ENCODE measurements at places on chromosomes 6 and 20.

GRCh38 chr6:64146094-64146493 is 510.5 kb downstream of the PHF3 start:
- no peak for DNase-seq

- no peak for DNase-seq
Observed at GRCh38 chr20:9578594-9578993, 64.2 kb downstream of the LAMP5 start.

GRCh38 chr6:9439621-9440330 is 975.1 kb downstream of the TFAP2A start:
- no peak for DNase-seq

DNA sequence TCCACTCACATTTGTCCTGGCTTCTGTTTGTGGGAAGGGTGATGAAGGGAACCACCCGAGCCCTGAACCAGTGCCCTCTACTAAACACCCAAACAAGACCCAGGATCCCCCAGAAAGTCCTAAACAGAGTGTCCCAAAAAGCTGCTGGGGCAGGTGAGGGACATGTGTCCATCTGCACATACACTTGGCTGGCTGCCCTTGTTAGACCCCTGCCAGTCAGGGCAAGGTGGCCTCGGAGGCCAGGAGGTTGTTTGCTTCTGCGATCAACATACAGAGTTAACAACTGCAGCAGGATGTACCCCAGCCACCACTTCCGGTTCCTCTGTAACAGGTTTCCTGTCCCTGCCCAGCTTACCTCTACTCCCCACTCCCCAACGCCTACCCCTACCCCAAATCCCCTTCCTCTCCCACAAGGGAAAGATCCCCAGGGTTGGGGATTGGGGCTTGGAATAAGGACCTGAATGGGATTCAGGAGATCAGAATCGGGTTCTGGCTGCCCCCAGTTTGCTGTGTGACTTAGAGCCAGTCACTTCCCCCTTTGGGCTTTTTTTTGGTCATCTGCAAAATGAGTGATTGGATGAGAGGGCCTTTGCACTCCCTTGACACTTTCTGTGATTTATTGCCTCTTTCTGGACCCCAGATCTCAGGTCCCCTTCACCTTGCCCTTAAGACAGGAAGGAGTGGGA is 13.9 kb downstream of the DEF6 start:
- no peak for DNase-seq

DNA sequence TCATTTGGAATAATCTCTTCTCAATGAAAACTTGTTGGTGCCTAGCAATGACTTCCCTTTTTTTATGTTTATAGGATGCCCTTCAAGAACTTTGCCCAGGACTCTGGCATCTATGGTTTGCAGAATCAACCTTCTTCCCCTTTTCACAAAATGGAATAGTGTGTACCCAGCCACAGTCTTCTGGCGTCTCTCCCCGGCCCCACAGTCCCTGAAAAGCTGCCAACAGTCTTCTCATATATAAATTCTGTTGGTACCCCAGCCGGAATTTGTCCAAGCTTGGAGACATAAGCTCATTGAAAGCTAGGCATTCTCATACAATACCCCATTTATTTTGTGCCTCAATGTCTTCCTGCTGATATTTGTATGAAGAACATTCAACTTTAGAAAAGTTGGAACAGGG is 26.4 kb upstream of the MCM3 start:
- DNase-seq = no peak
